ENCODE measurements at places on chromosomes 11 and 22.

GRCh38 chr11:118581057-118581456 is 8.8 kb downstream of the ARCN1 start:
- no peak for DNase-seq

- DNase-seq, result no peak
These were observed 785 bp downstream of the CLPB start for GRCh38 chr11:72433455-72434036.

DNA sequence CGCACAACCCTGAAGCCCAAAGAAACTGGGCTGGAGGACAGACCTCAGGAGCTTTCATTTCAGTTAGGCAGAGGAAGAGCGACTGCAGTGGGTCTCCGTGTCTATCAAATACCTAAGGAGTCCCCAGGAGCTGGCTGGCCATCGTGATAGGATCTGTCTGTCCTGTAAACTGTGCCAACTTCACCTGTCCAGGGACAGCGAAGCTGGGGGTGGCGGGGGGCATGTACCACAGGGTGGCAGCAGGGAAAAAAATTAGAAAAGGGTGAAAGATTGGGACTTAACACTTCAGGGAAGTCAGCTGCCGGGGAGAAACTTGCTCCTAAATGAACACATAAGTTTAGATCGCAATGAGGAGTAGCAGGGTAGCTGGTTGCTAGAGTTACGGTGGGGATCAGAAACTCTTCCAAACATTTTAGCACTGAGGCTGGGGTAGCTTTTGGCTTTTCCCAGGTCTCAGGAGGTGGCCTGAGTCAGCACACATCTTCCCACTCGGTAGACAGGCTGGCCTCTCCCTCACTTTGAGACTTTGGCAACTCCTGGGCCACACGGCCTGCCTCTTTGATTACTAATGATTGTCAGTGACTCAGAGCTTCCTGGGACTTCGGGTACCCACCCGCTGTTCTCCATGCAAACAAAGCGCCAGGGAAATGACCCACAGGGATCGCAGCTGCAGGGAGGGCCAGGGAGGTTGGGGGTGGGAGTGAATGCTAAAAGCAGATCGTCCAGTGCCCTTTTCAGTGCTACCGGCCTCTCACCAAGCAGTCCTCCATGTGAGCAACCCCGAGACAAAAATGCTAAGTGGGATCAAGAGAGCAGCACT is 2.9 kb upstream of the MTFP1 start:
- DNase-seq, result peak; percentile 58

GRCh38 chr22:38148245-38148644 is 33.4 kb downstream of the PLA2G6 start:
- DNase-seq, result no peak

DNA sequence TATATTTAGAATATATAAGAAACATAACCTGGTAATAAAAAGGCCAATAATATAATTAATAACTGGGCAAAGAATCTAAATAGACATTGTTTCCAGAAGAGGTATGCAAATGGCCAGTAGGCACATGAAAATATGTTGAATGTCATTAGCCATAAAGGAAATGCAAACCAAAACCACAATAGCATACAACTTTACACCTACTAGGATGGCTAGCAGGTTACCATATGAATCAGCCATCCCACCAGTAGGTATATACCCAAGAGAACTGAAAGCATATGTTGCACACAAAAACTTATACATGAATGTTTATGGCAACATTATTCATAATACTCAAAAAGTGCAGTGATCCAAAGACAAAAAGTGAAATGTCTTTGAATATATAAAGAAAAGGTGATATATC is 2.7 kb upstream of the OR2D2 start:
- DNase-seq, result no peak

GRCh38 chr22:31618471-31619176 is 43.4 kb downstream of the PISD start:
- DNase-seq, result no peak

DNA sequence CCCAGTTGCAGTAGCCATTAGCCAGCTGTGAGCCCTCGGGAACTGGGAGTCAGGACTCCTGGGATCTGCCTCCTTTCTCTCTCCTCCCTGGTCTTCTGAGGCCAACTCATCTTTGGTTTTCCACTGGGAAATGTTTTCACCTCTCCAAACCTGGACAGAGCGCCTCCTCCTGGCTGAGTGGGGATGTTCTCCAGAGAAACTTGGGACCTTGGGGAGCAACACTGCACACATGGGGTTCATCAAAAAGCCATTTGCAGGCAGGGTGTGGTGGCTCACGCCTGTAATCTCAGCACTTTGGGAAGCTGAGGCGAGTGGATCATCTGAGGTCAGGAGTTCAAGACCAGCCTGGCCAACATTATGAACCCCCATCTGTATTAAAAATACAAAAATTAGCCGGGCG is 145.4 kb downstream of the NECTIN1 start:
- DNase-seq, result no peak

DNA sequence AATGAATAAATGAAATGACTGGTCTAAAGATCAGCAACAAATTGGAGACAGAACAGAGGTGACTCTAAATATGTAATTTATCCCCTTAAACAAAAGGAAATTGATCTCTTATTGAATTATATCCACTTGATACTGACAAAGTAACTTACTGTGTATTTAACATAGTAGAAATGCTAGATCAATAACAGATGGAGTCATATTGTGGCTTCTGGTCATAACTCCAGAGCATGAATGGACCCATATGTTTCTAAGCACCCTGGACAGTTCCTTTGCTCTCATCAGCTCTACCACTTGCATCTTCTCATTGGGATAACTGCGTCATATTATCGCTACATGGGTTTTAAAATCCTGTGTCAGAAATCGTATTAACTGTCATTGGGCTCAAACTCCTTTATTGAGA is 222.3 kb downstream of the ETS1 start:
- no peak for DNase-seq

GRCh38 chr11:76834151-76834550 is 26.6 kb upstream of the ACER3 start:
- DNase-seq, result no peak

DNA sequence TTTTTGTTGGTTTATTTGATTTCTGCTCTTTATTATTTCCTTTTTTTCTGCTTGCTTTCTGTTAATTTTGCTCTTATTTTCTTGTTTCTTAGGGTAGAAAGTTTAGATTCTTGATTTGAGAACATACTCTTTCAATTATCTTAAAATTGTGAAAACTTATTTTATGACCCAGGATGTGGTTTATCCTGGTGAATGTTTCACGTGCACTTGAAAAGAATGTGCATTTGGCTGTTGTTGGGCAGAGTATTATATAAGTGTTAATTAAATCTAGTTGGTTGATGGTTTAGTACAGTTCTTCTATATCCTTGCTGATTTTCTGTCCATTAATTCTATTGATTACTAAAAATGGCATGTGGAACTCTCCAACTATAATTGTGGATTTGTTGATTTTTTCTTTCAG is 66.9 kb upstream of the NARS2 start:
- DNase-seq, result no peak

- no peak for DNase-seq
These were observed 28.4 kb downstream of the CDON start for GRCh38 chr11:126034039-126034932.

DNA sequence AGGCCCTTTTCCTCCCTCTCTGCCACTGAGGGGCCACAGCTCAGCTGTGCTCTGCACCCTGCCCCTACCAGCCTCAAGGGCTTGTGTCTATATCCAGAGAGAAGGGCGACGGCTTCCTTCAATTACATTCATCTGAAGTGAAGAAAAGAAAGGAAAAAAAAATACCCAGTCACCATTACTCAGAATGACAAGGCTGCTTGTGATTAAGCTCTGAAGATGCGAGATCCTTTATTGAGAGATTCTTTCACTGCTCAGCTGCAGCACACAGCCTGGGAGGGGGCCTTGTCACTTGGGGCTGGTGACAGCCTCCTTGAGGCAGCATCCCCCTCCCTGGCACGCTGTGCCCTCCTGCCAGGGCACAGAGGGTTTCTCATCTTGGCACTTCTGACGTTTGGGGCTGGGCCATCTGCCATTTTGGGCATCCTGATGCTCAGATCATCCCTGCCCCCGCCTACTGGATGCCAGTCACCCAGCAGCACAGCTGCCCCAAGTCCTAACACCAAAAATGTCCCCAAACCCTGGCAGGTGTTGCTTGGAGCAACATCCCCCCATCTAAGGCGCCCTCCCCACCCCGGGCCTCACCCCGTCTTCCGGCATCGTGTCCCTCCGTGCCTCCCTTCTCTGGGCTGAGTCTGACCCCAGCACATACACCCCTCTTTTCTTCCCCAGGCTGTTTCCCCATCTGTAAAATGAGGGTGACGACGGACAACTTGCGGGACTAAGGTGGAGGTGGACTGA is 1394.7 kb downstream of the BRD1 start:
- no peak for DNase-seq

DNA sequence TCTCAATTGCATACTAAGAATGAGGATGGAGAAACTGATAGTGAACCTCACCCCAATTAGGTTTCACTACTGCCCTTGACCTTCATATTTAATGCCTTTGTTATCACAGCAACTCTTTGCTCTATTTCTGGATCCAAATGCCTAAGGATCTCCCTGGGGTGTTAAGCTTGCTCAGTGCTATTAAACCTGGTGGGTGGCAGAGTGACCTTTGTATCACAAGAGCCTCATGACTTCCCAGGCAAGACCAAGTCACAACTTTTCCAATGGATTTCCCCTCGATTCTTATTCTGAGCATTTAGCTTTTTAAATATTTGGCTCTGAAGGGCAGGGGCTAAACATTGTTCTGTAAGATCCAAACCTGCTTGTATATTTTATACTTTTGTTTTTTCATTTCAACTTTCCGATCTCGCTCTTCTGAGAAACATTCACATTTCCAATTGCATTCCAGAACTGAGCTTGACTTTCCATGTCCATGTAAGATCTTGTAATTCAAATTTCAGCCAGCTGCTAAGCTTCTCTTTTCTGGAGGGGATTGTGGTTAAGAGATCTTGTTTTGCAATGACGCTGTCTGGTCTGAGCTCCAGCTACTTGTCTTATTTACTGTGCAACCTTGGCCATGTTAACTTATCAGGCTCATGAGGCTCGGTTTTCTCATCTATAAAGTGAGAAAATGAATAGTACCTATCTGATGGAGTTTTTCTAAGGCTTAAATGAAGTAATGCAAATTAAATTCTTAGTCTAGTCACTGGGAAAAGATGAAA is 6.4 kb upstream of the EHF start:
- DNase-seq, result no peak

- DNase-seq, result no peak
These were observed 177.4 kb upstream of the NECTIN1 start for GRCh38 chr11:119906376-119906775.

- DNase-seq, result no peak
These were observed 122.5 kb downstream of the OPCML start for GRCh38 chr11:133409799-133410198.

GRCh38 chr11:83124636-83125424 is 32.1 kb upstream of the PCF11 start:
- DNase-seq, result no peak

- no peak for DNase-seq
These were observed 820.4 kb upstream of the CCDC90B start for GRCh38 chr11:84106541-84106940.

DNA sequence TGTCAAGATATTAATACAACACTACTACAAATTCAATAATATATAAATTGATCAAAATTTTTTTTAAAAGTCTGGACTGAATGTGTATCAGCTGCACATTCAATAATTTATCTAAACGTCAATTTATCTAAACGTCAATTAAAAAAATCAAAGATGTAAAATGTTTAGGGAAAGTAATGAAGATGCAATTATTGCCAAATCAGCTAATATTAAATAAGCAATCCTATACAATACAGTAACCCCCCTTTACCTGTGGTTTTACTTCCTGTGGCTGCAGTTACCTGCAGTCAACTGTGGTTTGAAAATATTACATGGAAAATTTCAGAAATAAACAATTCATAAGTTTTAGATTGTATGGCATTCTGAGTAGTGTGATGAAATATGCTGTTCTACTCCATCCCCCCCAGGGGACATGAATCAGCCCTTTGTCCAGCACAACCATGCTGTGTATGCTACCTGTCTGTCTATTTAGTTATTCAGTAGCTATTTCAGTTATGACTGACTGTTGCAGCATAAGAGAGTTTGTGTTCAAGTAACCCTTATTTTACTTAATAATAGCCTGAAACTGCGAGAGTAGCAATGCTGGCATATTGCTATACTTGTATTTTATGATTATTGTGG is 72.2 kb downstream of the CWF19L2 start:
- DNase-seq, result no peak

DNA sequence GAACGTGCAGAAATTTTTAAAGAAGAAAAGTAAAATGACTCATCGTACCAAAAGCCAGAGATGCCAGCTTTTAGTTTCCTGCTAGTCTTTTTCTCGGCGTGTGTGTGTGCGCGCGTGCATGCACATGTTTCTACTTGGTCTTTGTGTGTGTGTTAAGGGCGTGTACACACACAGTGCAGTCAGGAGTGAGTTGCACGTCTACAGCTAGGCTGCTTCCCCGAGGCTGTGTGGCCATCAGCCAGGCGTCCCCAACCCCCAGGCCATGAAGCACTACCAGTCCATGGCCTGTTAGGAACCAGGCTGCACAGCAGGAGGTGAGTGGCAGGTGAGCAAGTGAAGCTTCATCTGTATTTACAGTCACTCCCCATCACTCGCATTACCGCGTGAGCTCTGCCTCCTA is 36.4 kb downstream of the KCNQ1 start:
- DNase-seq, result no peak

GRCh38 chr22:49628391-49629260 is 199.0 kb downstream of the BRD1 start:
- DNase-seq, result no peak

- no peak for DNase-seq
These were observed 55.2 kb downstream of the KDM2A start for GRCh38 chr11:67174311-67174710.

- DNase-seq, result no peak
These were observed 2.6 kb downstream of the CASP12 start for GRCh38 chr11:104895634-104896033.
